Posterior vena cava (tissue), 2 donors: ENCODE measurements at places on chromosomes 11 and 22. TPM values are rescaled to one million over a fixed set of nuclear protein-coding genes. Genes with fewer than 3 reads are reported as not detected.

Gene BTBD18
- not detected for total RNA-seq

Gene ZFPL1
- 27.6 TPM for total RNA-seq

Gene LRRC56
- 0.56 TPM for total RNA-seq

Gene MRGPRE
- total RNA-seq: 0.62 TPM

Gene JAM3
- total RNA-seq: 92.2 TPM

Gene TALDO1
- total RNA-seq: 76.8 TPM

Gene SEPTIN5
- 29.8 TPM for total RNA-seq

Gene GRAP2
- total RNA-seq: 4.1 TPM

Gene NFAM1
- total RNA-seq: 6.7 TPM

Gene KDM4E
- total RNA-seq: not detected

Gene MISFA
- 1.4 TPM for total RNA-seq

Gene KCNA4
- 0.32 TPM for total RNA-seq

Gene WNT7B
- not detected for total RNA-seq

Gene TTC9C
- total RNA-seq: 20.6 TPM

Gene VPREB1
- total RNA-seq: not detected

Gene C22orf15
- not detected for total RNA-seq

Gene PLEKHB1
- 2.5 TPM for total RNA-seq

Gene DCHS1
- total RNA-seq: 42.3 TPM

Gene SHANK3
- 34.4 TPM for total RNA-seq

Gene GPHA2
- not detected for total RNA-seq

Gene CD6
- 0.93 TPM for total RNA-seq

Gene OR8D4
- not detected for total RNA-seq

Gene A4GALT
- 59.8 TPM for total RNA-seq

Gene SYT12
- total RNA-seq: 0.37 TPM

Gene UPK3A
- total RNA-seq: not detected

Gene PC
- 11.6 TPM for total RNA-seq

Gene SFI1
- total RNA-seq: 20.5 TPM

Gene CD248
- 248 TPM for total RNA-seq

Gene RIC3
- total RNA-seq: 7.7 TPM

Gene TYMP
- total RNA-seq: 52.8 TPM

Gene IL10RA
- 12.1 TPM for total RNA-seq

Gene ADM
- 52.2 TPM for total RNA-seq

Gene TRIM49
- total RNA-seq: not detected

Gene L3MBTL2
- 15.4 TPM for total RNA-seq

Gene SOX10
- 0.32 TPM for total RNA-seq

Gene TECTA
- 0.83 TPM for total RNA-seq

Gene TM7SF2
- total RNA-seq: 4.0 TPM

Gene GGA1
- 30.0 TPM for total RNA-seq

Gene CDON
- total RNA-seq: 31.3 TPM

Gene CACNA1I
- 0.09 TPM for total RNA-seq

Gene MAP6
- 11.6 TPM for total RNA-seq

Gene LRRC10B
- 1.5 TPM for total RNA-seq

Gene PRG3
- not detected for total RNA-seq

Gene RAPSN
- total RNA-seq: 0.33 TPM

Gene EXPH5
- total RNA-seq: 0.95 TPM

Gene HEPN1
- total RNA-seq: not detected

Gene APOBEC3A
- total RNA-seq: 5.6 TPM

Gene KCNJ1
- total RNA-seq: not detected

Gene GGTLC3
- total RNA-seq: not detected

Gene AGBL2
- 0.48 TPM for total RNA-seq

Gene ACTN3
- total RNA-seq: 0.51 TPM

Gene GNAZ
- total RNA-seq: 34.3 TPM

Gene ME3
- 25.7 TPM for total RNA-seq

Gene ALDH3B1
- total RNA-seq: 11.2 TPM
